Fibroblast of skin of back (primary cell): ENCODE measurements at places on chromosomes 5 and 9.
A peak's percentile ranks its signal among the peaks of the same experiment; 100 is the strongest.

DNA sequence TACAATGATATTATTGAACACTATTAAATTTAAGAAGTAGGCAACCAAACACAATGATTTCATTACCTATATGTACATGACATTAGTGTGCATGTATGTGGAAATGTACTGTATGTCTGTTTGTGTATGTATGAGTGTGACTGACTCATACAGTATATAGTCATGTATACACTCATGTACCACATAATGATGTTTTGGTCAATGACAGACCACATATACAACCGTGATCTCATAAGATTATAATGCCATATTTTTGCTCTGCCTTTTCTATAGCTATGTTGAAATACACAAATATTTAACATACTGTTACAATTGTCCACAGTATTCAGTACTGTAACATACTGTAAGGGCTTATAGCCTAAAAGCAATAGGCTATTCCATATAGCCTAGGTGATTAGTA lies 19.7 kb downstream of the SVEP1 start:
- DNase-seq, result peak; percentile 31

DNA sequence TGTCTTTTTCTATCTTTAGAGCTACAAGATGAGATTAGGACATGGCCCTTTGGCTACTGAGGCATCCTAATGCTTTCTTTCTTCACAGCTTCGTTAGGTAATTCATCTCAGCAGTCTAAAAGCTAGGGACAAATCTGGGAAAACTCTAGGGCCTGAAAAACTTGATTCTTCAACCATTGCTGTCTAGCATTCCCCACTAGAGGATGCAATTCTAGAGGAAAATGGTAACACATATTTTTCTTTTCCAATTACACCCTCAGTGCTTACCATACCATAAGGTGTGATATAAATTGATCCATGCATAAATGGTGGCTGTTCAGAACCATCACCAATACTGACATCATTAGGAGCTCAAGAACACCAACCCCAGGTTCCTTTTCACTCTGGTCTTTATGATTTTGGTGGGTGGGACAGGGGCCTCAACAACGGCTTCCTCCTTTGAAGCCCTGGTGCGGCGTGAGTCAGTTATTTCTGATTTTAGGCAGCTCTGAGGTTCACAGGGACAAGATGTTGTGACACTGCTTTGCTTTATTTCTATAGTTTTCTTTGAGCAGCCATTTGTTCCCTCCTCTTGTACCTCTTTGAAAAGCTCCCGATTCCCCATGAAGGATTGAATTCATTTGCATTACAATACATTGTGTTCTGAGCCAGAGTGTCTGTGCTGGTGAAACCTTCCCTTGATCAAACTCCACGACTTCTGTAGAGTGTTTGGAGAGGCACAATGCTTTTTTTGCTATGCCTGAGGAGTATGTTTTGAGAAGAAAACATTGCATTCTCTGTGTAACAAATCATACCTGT lies 526.0 kb upstream of the TRPC7 start:
- DNase-seq, result no peak

- DNase-seq, result no peak
Measured at GRCh38 chr9:137444106-137444790, 3.1 kb upstream of the ENTPD8 start.

- DNase-seq, result peak; percentile 71
Measured at GRCh38 chr5:180332051-180332517, 21.1 kb downstream of the GFPT2 start.
